ENCODE measurements at places on chromosomes 5 and 9. TPM values are rescaled to one million over a fixed set of nuclear protein-coding genes. Genes with fewer than 3 reads are reported as not detected.

PCDHB15 gene
- 0.06 TPM for total RNA-seq

DNA sequence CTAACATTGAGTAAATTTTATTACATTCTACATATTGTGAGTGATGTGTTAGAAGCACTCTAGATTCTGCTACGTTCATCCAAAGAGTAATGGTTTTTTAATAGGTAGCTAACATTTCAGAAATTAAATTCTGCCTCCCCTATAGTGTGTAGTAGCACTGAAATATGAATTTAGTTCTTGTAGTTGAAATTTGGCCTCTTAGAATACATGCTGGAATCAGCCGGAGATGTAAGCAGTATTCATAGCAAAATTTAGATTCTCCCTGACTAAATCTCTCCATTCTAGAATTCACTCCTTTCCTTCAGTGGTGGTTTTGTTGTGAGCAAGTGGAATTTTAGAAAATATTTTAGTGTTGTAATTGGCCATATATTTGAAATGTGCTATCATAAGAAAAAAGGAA is 799.9 kb upstream of the CDH10 start:
- DNase-seq, result no peak
- H3K27me3 ChIP-seq, result no peaks in the 10 kb centered on the region
- H3K4me3 ChIP-seq, result no peak overlapping the region
- H3K36me3 ChIP-seq, result no peaks in the 10 kb centered on the region
- no peak overlapping the region for H3K27ac ChIP-seq

GRCh38 chr9:137673886-137674285 is 55.1 kb downstream of the EHMT1 start:
- no peak overlapping the region for H3K27ac ChIP-seq
- no peak for DNase-seq
- no peaks in the 10 kb centered on the region for H3K27me3 ChIP-seq
- peaks cover 23% of the 10 kb centered on the region for H3K4me1 ChIP-seq
- H3K4me3 ChIP-seq, result no peak overlapping the region

SPATA31C1 gene
- total RNA-seq, result not detected

OTP gene
- not detected for total RNA-seq

DNA sequence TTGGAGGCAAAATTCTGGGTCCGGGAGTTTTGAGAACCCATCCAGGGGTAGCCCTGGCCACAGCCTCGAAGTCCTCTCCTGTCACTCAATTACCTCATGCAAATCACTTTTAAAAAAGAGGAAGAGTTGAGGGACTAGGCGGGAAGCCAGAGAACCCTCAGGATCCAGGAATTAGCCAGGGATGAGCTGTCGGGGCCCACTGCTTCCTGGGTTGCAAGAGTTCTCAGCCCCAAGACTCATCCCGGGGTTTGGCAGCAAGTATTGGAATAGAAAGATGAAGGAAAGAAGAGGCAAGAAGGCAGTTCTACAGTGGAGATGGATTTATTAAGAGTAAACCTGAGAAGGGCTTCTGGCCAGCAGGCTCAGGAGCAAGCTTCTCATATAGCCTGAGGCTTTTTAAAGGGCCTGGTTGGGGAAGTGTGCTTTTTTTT is 25.6 kb downstream of the C9orf50 start:
- H3K4me1 ChIP-seq, result peaks cover 29% of the 10 kb centered on the region
- DNase-seq, result no peak
- peak overlapping the region; percentile 51 for H3K27ac ChIP-seq
- H3K36me3 ChIP-seq, result peaks cover 2% of the 10 kb centered on the region

DNA sequence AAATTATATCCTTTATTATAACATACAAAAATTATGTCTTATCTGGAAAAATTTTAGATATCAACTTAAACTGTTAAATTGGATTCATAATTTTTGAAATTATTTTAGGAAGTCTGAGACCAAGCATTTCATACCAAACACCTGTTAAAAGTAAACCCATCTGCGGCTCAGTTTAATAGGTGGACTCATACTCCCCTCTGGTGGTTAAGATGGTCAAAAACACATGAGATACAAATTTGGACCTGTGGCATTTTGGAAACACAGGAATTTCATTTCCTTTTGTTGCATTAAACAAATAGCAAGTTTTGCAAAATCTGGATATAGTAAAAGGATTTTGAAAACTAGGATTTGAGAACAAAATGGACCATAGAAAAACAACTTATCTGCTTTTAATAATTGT is 53.7 kb downstream of the RGMB start:
- H3K4me1 ChIP-seq, result no peaks in the 10 kb centered on the region
- DNase-seq, result no peak
- H3K27me3 ChIP-seq, result no peaks in the 10 kb centered on the region
- H3K4me3 ChIP-seq, result no peak overlapping the region
- H3K36me3 ChIP-seq, result no peaks in the 10 kb centered on the region

GRCh38 chr9:99973455-99973854 is 67.0 kb downstream of the STX17 start:
- H3K4me1 ChIP-seq, result no peaks in the 10 kb centered on the region
- no peak overlapping the region for H3K27ac ChIP-seq
- H3K36me3 ChIP-seq, result peaks cover 16% of the 10 kb centered on the region
- no peak for DNase-seq
- no peak overlapping the region for H3K4me3 ChIP-seq

GRCh38 chr5:86532429-86532828 is 85.3 kb upstream of the COX7C start:
- no peak overlapping the region for H3K27ac ChIP-seq
- no peaks in the 10 kb centered on the region for H3K4me1 ChIP-seq
- DNase-seq, result no peak
- no peak overlapping the region for H3K4me3 ChIP-seq
- H3K27me3 ChIP-seq, result no peaks in the 10 kb centered on the region
- H3K36me3 ChIP-seq, result no peaks in the 10 kb centered on the region

SPINK6 gene
- total RNA-seq, result not detected

- no peak overlapping the region for H3K27ac ChIP-seq
- no peaks in the 10 kb centered on the region for H3K4me1 ChIP-seq
- no peak for DNase-seq
- no peaks in the 10 kb centered on the region for H3K36me3 ChIP-seq
- H3K27me3 ChIP-seq, result peaks cover 16% of the 10 kb centered on the region
- no peak overlapping the region for H3K4me3 ChIP-seq
These were observed 357.7 kb downstream of the ARRDC3 start for GRCh38 chr5:91025449-91025848.

- DNase-seq, result no peak
- peaks cover 27% of the 10 kb centered on the region for H3K27me3 ChIP-seq
- H3K27ac ChIP-seq, result no peak overlapping the region
- H3K36me3 ChIP-seq, result no peaks in the 10 kb centered on the region
These were observed 48.8 kb upstream of the TBCA start for GRCh38 chr5:77824981-77825380.

DNA sequence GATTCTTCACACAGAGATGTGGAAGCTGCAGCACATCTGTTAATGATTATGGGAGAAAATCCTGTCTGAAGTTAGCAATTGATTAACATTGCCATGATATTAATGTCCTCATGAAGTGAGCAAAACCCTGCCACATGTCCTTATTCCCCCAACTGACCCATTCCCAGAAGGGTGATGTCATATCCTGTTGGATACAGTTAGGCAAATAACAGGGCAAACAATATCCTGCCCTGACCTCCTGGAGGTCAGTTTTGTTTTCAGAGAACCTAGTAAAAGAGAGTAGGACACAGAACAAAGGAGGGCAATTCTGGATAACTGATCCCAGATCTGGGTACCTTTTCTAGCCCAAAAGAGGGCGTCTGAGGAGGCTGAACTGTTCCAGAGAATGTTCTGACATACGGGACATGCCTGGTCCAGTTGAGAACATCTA is 11.0 kb downstream of the ABLIM3 start:
- H3K27me3 ChIP-seq, result peaks cover 12% of the 10 kb centered on the region
- DNase-seq, result no peak
- no peak overlapping the region for H3K27ac ChIP-seq
- H3K4me3 ChIP-seq, result no peak overlapping the region

GABRP gene
- total RNA-seq, result not detected

- H3K27me3 ChIP-seq, result no peaks in the 10 kb centered on the region
- DNase-seq, result no peak
- no peak overlapping the region for H3K4me3 ChIP-seq
- no peak overlapping the region for H3K27ac ChIP-seq
These were observed 56.1 kb downstream of the TTLL11 start for GRCh38 chr9:122036988-122037387.

GRCh38 chr9:116580853-116581252 is 106.3 kb upstream of the TRIM32 start:
- no peak overlapping the region for H3K4me3 ChIP-seq
- no peak for DNase-seq
- peaks cover 2% of the 10 kb centered on the region for H3K36me3 ChIP-seq

DNA sequence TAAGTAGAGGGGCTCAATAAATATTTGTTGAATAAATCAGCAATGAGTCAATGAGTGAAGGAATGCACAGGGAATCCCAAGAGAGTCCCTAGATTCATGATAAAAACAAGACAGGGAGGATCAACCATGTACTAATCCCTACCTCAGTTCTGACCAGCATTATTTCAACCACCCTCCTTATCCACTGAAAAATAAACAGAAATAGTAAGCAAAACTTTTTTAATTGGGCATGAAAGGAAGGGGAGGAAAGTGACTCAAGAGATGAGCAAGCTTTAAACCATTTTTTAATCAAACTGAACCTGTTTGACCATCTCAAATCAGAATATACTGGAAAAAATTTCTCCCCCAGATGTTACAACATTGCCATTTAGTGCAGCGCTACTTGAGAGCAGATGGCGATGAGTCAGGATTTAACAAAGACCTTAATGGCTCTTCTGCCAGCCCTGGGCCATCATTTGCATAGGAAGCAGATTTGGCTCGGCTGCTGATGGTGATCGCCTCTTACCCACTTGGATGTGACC is 194.8 kb upstream of the SLC30A5 start:
- no peaks in the 10 kb centered on the region for H3K36me3 ChIP-seq
- no peak overlapping the region for H3K4me3 ChIP-seq
- no peak for DNase-seq
- H3K27ac ChIP-seq, result no peak overlapping the region
- no peaks in the 10 kb centered on the region for H3K4me1 ChIP-seq

DNA sequence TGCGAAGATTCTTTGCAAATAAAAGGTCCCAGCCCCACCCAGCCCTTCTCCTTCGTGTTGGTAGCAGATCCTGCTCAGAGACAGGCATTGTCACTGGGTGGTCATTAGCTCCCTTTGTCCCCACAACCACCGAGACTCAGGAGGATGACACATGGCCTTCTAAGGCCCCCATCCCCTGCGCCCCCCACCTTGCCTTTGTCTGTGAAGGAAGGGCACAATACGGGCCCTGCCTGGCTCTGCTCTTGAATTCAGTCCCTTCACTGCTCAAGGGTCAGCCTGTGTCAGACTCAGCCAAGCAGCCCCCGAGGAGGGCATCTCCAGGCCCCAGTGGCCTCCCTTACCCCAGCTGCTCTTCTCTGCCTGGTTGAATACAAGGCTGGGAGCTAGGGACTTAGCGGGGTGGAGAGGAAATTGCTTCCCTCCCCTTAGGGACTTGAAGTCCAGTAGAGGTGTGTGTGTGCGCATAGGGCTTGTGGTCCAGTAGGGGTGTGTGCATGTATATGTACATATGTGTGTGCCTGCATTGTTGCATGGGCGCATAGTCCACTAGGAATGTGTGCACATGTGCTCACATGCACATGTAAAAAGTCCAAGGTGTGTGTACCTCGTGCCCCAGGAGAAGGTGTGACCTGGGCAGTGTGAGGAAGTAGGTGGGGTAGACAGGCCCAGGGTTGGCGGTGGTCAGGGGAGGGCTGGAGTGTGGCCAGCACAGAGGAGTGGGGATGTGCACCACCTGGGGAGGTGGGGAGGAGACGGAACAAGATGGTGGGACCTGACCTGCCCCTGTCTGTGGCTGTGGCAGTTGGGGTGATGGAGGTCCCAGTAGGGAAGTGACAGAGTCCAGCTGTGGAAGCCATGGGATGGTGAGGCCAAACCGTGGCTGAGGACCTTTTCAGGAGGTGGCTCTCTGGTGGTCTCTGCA is 59.1 kb downstream of the PHF2 start:
- no peaks in the 10 kb centered on the region for H3K27me3 ChIP-seq
- no peak for DNase-seq
- H3K4me3 ChIP-seq, result no peak overlapping the region
- peaks cover 34% of the 10 kb centered on the region for H3K36me3 ChIP-seq

DNA sequence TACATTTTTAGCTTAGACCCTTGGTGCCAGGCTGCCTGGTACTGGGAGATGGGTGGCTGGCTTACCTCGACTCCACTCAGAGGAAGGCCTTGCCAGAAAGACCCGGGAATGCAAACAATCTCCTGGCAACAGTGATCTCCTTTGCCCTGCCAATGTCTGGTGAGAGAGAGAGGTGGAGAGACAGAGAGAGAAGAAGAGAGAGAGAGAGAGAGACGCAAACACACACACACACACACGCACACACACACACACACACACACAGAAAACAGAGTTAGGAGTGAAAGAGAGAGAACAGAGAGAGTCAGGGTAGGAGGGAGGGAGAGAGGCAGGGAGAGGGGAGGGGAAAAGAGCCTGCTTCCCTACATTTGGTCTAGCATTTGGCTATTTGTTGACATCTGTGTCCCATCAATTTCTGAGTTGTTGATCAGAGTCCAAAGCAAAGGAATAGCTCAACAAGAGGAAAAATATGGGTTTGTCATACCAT is 181.6 kb upstream of the MAP1B start:
- no peak overlapping the region for H3K27ac ChIP-seq
- no peaks in the 10 kb centered on the region for H3K4me1 ChIP-seq
- no peak overlapping the region for H3K4me3 ChIP-seq

FRMD3 gene
- 1.2 TPM for total RNA-seq

PPP2R2B gene
- total RNA-seq, result 5.3 TPM

GRCh38 chr5:167332309-167332708 is 959.1 kb upstream of the WWC1 start:
- no peaks in the 10 kb centered on the region for H3K36me3 ChIP-seq
- H3K4me1 ChIP-seq, result no peaks in the 10 kb centered on the region
- H3K27me3 ChIP-seq, result no peaks in the 10 kb centered on the region
- no peak overlapping the region for H3K4me3 ChIP-seq

- H3K36me3 ChIP-seq, result no peaks in the 10 kb centered on the region
- no peak overlapping the region for H3K27ac ChIP-seq
- no peak for DNase-seq
- no peaks in the 10 kb centered on the region for H3K27me3 ChIP-seq
- no peaks in the 10 kb centered on the region for H3K4me1 ChIP-seq
- H3K4me3 ChIP-seq, result no peak overlapping the region
These were observed 152.6 kb upstream of the MSX2 start for GRCh38 chr5:174571662-174572397.

PCDHB10 gene
- total RNA-seq, result not detected

Data from activated naive CD8-positive, alpha-beta T cell treated with anti-CD3 and anti-CD28 coated beads, Interleukin-2, amount 10 ng/mL, durations not matched to agents 7 days and 5 days (primary cell).